Epithelial cell of esophagus (primary cell): ENCODE measurements at places on chromosomes 2 and 18.

- DNase-seq = no peak
Observed at GRCh38 chr2:199207011-199207410, 250.7 kb downstream of the SATB2 start.

GRCh38 chr2:121524685-121525425 is 5.8 kb upstream of the RNU4ATAC start:
- DNase-seq = peak; percentile 89

DNA sequence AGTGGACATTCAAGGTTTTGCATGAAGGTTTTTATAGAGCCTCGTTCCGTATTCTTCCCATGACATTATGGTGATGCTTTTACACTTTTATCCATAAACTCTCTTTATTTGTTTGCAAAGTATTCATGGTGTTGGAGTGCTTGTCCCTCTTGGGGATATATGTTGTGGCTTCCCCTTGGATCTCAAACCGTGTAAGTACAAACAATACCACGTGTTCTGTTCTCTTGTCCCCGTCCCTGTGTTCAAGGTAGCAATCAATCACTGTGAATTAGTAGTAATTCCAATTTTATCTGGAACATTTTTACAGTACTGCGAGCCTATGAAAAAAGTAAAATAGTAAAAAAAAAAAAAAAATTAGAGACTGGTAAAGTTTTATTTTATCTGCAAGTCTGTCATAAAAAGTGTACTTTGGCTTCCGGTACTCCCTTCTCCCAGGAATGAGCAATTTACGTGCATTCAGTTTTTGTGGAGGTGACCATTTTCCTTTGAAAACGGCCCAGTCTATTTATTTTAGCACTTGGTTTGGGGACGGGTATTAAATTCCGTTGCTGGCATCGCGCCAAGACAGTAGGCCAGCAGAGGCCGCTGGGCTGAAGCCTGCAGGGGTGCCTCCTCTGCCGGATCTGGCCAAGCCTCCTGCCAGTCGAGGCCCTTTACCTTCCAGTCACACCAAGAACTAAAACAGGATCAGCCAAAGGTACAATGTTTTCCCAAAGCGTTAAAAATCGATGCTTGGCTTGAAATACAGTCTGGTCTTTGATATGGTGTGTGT is 175.7 kb downstream of the SOCS6 start:
- peak; percentile 57 for DNase-seq

DNA sequence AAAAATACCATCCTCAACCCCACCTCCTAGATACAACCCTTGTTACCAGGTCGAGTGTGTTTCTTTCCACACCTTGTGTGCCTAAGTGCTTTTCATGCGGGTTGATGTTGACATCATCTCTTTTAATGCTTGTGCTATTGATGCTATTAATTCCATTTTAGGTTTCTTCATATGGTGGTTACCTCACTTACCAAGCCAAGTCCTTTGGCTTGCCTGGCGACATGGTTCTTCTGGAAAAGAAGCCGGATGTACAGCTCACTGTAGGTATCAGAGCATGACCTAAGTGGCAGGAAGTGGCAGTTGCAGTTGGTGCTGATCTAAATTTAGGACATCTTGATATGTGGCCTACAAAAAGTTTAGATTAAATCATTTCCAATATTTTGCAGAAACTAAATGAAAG is 149.9 kb upstream of the TTC39C start:
- DNase-seq = no peak

DNA sequence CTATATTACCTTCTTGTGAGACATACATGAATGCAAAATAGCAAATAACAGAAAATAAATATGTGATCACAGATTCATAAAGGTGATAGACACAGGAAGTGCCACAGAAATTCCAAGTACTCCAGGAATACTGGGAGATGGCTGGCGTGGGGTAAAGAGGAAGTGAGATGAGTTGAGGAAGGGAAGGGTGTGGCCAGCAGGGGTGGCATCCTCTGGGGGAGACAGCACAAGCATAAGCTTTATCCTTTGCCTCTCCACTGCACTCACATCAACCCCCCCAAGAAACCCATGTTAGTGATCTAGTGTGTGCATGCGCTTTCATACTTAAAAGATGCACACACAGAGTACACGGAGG is 94.8 kb upstream of the B3GNT7 start:
- DNase-seq = no peak

DNA sequence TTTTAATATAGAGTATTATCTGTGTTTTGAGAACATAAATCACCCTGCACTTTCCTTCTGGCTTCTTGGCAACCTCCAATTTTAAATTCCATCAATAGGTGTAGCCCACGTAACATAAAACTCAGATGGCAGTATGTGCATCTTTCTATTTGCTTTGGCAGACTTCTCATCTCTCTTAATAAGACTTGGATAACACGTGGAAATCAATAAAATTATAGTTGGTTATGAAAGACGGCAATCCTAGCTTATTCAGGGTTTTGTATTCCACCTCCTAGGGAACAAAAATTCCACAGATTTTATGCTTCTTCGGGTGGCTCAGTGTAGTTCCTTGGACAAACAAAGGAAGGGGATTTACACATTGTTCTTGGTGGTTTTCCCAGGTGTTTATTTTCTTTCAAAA is 299.3 kb downstream of the RND3 start:
- DNase-seq = no peak

DNA sequence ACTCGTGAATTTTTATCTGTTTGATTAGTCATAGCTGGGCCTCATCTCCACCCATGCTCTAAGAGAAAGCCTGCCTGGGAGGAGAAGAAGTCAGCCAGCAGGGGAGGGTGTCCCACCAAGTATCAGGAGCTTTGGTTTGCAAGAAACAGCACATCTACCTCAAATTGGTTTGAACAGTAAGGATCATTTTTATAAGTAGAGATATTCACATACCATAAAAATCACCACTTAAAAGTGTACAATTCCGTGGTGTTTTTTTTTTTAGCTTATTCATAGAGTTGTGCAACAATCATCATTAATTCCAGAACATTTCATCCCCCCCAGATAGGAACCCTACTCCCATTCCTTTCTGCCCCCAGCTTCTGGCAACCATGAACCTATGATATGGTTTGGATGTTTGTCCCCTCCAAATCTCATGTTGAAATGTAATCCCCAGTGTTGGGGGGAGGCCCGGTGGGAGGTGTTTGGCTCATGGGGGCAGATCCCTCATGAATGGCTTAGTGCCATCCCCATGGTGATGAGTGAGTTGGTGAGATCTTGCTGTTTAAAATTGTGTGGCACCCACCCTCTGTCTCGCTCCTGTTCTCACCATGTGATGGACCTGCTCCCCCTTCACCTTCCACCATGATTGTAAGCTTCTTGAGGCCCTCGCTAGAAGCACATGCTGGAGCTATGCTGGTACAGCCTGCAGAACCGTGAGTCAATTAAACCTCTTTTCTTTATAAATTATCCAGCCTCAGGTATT is 36.2 kb upstream of the HS6ST1 start:
- no peak for DNase-seq

DNA sequence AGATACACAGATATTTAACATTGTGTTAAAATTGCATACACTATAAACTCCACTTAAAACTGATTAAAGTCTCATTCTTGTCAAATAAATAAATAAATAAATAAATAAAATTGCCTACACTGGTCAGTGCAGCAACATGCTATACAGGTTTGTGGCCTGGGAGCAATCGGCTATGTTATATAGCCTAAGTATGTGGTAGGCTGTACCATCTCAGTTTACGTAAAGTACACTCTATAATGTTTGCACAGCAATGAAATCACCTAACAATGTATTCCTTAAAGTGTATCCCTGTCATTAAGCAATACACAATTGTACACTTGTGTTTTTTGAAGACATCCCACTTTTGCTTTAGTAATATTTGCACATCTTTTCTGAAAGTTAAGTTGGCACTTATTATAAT is 337.7 kb upstream of the SETBP1 start:
- DNase-seq = peak; percentile 59

- DNase-seq = no peak
Observed at GRCh38 chr2:171491292-171491691, 31.0 kb upstream of the CYBRD1 start.

- DNase-seq = no peak
Observed at GRCh38 chr2:205937211-205937610, 148.8 kb downstream of the INO80D start.

GRCh38 chr2:100818606-100819369 is 1.2 kb upstream of the NPAS2 start:
- DNase-seq = peak; percentile 53

DNA sequence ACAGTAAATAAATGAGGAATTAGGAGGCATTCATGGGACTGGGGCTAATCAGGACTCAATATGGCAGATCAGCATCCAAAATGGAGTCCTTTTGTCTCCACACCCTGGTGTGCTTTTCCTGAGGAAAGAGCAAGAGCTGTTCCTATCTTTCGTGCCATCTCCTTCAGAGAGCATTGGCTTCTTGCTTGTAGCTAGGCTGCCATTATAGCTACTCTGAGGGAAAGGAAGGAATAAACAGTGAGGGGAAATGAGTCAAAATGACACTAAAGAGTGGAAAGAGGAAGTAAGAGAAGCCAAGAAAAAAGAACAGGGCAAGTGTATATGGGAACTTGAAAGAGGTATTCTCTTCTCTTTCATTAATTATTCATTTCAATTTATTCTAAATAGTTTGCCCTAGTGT is 8.4 kb upstream of the NMI start:
- DNase-seq = no peak

GRCh38 chr18:23340661-23341060 is 112.4 kb upstream of the RIOK3 start:
- peak; percentile 61 for DNase-seq

DNA sequence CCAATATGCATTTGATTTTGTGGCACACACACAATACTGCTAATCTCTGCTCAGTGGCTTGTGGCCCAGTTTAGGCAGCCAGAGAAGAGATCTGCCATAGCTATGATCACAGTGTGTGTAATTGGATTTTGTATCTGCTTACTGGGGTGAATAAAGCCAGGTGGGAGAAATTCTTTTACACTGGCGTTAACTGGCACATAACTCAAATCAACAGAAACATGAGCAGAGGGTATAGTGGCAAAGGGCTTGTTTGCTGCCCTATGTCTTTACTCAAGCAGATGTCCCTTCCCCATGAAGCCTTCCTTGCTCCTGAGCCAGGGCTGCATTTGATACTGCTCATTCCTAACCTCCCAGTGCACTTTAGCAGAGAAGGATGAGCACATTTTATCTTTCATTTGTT is 28.5 kb downstream of the STON1 start:
- no peak for DNase-seq

GRCh38 chr18:79640875-79641274 is 38.7 kb upstream of the CTDP1 start:
- no peak for DNase-seq

DNA sequence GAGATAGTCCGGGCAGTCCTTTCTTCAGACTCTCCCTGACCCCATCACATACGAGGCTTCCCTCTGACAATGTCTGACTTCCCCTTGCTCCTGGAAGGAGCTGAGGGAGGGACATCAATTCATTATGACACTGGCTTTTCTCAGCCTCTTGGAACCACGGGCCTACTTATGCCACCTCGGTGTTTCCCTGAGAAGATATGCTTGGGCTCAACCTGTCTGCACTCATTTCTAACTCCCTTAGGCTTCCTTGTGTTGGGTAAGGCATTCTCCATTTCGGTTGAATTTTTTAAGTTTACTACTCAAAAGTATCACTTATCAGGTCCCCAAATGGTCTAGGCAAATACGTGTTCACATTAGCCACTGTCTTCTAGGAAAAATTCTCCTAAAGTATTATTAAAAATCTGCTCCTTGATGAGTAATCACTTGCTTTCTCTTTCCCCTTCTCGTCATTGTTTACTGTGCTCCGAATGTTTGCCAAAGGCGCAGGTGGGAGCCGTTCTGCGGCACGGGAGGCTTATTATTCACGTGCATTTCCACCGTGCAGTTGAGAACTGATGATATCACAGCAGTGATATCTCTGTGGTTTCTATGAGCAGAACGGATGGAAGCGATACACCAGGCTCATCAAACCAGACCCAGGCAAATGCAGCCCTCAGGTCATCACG is 33.1 kb downstream of the ARL4C start:
- DNase-seq = peak; percentile 94

DNA sequence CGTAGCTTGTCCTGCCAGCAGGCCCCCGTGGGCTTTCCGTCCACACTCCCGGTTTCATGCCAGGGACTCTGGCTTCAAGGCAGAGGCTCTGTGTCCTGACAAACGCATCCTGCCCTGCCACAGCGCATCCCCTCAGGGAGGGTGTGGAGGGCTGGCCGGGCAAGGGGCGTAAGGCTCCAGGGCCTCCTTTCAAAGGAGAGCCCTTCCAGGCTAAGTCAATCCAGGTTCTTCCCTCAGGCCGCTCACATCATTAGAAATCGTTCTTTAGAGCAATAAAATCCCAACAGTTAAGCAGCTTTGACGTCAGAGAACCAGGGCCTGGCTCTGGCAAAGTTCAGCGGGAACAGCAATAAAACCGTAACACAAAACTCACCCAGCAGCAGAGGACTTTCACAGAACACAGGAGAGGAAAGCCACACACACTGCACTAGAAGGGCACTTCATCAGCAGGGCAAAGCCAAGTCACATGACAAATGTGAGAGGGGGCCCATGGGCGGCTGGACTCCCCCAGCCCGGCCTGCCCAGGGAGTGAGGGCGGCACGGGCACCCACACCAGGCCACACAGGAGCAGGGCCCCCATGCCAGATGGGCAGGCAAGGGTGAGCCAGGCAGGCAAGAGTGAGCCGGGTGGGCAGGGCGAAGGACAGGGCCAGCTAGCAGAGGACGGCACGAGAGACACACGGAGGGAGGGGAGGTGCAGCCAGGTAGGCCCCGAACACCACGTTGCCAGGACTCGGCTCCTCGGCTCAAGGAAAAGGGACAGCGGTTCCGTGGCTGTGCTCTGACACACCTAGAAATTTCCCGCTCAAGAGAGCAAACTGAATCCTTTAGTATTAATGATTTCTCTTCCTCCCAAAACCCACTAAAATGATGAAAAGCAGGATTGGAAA is 52.0 kb downstream of the HDAC4 start:
- no peak for DNase-seq

DNA sequence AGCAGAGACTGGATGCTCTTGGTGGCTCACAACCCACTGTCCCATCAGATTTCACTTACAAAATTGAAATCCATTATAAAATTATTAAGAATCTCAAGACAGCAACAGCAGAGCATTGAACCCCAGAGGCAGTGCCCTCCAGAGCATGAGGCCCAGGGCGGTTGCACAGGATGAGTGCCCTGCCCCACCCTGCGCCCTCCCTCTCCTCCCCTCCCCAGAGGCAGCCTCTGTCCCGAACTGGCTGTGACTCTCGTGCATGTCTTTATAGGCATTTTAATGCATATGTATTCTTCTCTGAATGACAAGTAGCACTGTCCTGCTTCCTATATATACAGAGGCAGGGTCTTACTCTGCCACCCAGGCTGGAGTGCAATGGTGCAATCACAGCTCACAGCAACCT is 10.4 kb downstream of the MFSD2B start:
- no peak for DNase-seq

- no peak for DNase-seq
Observed at GRCh38 chr18:6406910-6407470, 7.7 kb downstream of the L3MBTL4 start.

DNA sequence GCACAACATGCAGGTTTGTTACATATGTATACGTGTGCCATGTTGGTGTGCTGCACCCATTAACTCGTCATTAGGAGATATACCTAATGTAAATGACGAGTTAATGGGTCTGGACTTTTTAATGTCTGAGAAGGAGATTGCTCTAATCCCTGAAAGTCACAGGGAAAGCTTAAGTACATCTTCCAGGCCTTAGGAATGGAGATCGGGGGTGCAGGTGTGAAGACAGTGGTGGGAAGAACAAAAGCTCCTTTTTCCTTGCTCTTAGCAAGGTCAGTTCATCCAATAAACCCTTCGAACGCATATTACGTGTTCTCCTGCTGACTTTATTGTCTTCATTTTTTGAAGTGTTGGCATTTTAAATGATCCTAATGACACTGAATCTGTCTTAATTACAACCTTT is 50.8 kb upstream of the LAMA1 start:
- DNase-seq = no peak

- no peak for DNase-seq
Observed at GRCh38 chr2:239963646-239964205, 61.4 kb downstream of the NDUFA10 start.
